ENCODE measurements at places on chromosomes 16 and 17.

GRCh38 chr16:70715055-70715858 lies 29.4 kb upstream of the MTSS2 start:
- no peak for DNase-seq

GRCh38 chr16:80899809-80900592 lies 95.6 kb upstream of the CDYL2 start:
- no peak for DNase-seq

DNA sequence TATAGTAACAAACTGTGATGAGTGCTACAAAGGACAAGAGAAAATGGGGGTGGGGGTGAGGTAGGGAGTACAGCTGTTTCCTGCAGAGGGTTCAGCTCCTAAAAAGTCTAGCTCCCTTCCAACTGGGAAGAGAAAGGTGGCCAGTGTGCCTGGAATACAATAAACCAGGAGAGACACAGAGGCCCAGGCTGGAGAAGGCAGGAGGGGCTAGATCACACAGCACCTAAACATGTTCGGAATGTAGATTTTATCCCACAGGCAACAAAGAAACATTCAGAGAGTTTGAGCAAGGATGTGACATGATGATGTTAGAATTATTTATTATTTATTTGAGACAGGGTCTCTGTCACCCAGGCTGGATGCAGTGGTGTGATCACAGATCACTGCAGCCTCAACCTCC lies 10.2 kb downstream of the TEX2 start:
- DNase-seq = no peak

DNA sequence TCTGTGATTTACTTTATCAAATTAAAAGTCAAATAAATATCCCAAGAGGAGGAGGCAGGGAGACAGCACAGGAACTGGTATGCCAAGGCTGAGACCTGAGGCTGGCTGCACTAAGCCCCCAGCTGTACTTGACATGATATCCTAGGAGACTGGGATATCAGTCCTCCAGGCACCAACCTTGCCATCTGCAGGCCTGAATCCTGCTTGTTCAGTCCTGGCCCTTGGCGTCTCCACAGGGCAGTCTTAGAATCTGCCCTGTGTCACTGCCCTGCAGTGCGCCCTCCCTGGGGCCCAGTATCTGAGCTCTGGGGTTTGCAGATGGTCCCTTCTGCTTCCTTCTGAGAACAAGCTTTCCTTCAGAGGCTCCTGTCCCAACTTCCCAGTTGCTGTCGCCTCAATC lies 75.9 kb downstream of the HS3ST3A1 start:
- DNase-seq = no peak

- no peak for DNase-seq
These were observed 484.9 kb downstream of the WWOX start for GRCh38 chr16:78584213-78584860.

GRCh38 chr16:11689031-11689840 lies 21.0 kb downstream of the SNN start:
- no peak for DNase-seq

DNA sequence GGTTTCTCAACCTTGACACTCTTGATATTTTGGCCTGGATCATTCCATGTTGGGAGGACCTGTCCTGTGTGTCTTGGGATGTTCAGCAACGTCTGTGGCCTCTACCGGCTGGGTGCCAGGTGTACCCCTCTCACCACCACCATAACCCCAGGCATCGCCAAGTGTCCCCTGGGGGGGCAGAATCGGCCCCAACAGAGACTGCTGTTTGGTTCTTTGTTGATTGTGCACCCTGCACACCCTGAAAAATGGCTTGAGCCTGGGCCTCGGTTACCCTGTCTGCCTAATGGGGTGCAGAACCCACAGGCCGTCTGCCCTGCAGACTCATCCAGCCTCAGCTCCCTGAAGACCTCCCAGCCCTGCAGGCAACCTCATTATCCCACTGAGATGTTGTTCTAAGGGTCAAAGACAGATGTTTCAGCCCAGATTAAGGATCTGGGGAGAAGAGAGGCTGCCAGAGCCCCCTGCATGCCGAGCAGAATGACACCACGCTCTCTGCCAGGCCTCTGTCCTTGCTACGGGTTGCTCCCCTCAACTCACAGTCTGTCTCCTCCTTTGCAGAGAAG lies 9.2 kb downstream of the CACNG1 start:
- no peak for DNase-seq

- no peak for DNase-seq
These were observed 89.2 kb upstream of the WSCD1 start for GRCh38 chr17:5980941-5981340.

DNA sequence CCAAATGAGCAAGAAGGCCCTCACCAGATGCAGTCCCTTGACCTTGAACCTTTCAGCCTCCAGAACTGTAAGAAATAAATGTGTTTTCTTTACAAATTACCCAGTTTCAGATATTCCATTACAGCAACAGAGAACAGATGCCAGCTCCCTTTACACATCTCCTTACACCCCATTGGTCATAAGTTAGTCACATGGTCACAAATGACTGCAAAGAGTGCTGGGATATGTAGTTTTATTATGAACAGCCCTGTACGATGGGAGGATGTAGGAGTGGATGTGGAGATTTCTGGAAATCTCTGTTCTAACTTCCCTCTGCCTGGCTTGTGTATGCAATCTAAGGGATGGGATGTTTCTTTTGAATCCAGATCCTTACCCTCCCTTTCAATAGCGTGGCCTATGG lies 13.3 kb upstream of the RPL38 start:
- DNase-seq = no peak

GRCh38 chr17:71765437-71765836 lies 355.4 kb upstream of the SOX9 start:
- no peak for DNase-seq

- peak; percentile 50 for DNase-seq
These were observed 4.9 kb downstream of the TNRC6C start for GRCh38 chr17:77963441-77963840.

DNA sequence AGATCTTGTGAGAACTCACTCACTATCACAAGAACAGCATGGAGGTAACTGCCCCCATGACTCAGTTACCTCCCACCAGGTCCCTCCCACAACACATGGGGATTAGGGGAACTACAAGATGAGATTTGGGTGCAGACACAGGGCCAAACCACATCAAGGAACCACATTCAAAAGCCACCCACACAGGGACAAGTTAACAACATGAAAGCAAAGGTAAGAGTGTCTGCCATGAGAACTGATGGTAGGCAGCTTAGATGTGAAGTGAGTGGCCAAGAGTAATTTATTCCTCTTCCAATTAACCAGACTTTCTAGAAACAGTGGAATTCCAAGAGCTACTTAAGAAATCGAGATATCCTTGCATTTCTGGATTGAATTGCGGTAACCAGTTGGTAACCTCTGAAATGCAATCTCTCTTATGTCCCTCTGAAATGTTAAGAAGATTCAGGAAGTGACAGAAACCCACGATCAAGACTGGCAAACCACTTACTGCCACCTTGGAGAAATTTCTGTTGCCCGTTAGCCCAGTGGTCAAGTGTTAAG lies 167.4 kb upstream of the CACNG5 start:
- DNase-seq = peak; percentile 40

DNA sequence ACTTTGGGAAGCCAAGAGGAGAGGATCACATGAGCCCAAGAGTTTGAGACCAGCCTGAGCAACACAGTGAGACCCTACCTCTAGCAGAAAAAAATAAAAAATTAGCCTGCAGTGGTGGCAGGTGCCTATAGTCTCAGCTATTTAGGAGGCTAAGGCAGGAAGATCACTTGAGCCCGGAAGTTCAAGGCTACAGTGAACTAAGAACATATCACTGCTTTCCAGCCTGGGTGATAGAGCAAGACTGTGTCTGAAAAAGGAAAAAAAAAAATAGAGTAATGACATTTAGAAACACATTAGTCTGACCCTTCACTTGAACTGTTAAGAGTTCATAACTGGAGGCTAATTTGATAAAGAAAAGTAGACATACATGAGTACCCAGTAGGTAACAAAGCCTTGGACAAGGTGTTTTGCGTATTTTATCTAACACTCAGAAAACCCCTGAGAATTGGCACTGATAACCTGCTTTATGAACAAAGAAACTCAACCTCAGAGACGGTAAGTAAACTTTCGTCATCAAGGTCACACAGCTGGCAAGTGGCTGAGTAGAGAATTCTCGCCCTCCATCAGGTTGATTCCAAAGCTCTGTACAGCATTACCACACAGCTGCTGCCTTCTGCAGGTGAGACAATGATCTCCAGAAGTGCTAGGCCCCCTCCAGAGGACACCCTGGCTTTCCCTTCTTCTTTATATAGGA lies 101.1 kb downstream of the SMG6 start:
- DNase-seq = no peak

- DNase-seq = no peak
These were observed 158.3 kb upstream of the ZFHX3 start for GRCh38 chr16:73206151-73206707.

GRCh38 chr16:84103678-84104077 lies 13.1 kb downstream of the MBTPS1 start:
- no peak for DNase-seq

- DNase-seq = no peak
These were observed 22.2 kb downstream of the CARD14 start for GRCh38 chr17:80191865-80192661.

GRCh38 chr17:77596491-77597417 lies 361.7 kb upstream of the TNRC6C start:
- no peak for DNase-seq

GRCh38 chr17:32917842-32918241 lies 10.1 kb upstream of the TMEM98 start:
- DNase-seq = no peak

GRCh38 chr17:64707050-64707591 lies 45.0 kb upstream of the SMURF2 start:
- no peak for DNase-seq

- no peak for DNase-seq
These were observed at the start of gene SMTNL2 for GRCh38 chr17:4584101-4584916. Gene SMTNL2 (plus strand): TSS chr17:4584529. CDS start chr17:4584606, 77 bp downstream.

DNA sequence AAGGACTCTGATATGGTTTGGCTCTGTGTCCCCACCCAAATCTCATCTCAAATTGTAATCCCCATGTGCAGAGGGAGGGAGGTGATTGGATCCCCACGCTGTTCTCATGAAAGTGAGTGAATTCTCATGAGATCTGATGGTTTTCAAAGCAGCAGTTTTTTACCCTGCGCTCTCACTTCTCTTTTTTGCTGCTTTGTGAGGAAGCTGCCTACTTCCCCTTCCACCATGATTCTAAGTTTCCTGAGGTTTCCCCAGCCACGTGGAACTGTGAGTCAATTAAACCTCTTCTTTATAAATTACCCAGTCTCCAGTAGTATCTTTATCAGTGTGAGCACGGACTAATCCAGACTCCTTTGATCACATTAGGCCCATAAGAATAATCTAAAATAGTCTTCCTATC lies 719.7 kb upstream of the CDH8 start:
- no peak for DNase-seq

- peak; percentile 63 for DNase-seq
These were observed 8.2 kb downstream of the SYNGR2 start for GRCh38 chr17:78176548-78177025.

- no peak for DNase-seq
These were observed 4.7 kb downstream of the UMOD start for GRCh38 chr16:20347666-20348364.

DNA sequence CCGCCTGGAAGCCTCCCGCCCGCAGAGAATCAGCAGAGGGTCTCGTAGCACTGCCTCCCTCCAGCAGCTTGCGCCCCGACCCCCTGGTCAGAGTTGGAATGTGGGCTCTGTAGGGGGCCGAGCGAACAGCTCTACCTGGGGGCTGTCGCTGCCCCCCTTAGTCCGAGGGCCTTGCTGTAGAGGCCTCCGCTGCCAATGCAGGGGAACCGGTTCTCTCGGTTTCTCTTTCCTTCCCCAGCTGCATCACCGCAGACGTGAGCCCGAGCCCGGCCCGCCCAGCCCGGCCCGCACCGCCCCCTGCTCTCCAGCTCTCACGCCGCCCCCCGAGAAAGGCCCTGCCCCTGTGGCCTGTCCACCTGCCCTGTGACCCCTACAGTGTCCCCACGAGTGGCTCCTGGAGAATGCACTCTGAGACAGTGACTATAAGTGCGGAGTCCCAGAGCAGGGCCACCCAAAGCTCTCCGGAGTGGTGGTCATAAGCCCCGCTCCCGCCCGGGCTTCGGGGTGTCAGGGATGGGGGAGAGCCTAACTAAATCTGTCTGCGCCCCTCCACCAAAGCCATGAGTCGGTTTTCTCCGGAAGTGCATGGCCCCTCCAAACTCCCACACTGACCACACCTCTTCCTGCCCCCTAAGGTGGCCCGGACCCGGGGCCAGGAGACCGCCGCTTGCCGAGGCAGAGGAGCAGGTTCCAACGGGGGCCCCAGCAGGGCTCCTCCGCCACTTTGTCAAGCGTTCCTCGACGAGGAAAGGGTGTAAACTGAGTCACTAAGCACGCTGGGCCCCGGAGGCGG lies 1.7 kb downstream of the ARHGAP27 start:
- no peak for DNase-seq

GRCh38 chr16:84295203-84295860 lies 654 bp downstream of the WFDC1 start:
- no peak for DNase-seq

GRCh38 chr17:78332991-78333390 lies 26.9 kb downstream of the SOCS3 start:
- no peak for DNase-seq

- DNase-seq = no peak
These were observed 665 bp upstream of the GRIN2C start for GRCh38 chr17:74860229-74860871.

GRCh38 chr16:827513-827912 lies 27.0 kb upstream of the GNG13 start:
- no peak for DNase-seq

- DNase-seq = no peak
These were observed 65.7 kb downstream of the ARSG start for GRCh38 chr17:68356949-68357455.

GRCh38 chr17:73689596-73690275 lies 45.5 kb upstream of the SDK2 start:
- no peak for DNase-seq

DNA sequence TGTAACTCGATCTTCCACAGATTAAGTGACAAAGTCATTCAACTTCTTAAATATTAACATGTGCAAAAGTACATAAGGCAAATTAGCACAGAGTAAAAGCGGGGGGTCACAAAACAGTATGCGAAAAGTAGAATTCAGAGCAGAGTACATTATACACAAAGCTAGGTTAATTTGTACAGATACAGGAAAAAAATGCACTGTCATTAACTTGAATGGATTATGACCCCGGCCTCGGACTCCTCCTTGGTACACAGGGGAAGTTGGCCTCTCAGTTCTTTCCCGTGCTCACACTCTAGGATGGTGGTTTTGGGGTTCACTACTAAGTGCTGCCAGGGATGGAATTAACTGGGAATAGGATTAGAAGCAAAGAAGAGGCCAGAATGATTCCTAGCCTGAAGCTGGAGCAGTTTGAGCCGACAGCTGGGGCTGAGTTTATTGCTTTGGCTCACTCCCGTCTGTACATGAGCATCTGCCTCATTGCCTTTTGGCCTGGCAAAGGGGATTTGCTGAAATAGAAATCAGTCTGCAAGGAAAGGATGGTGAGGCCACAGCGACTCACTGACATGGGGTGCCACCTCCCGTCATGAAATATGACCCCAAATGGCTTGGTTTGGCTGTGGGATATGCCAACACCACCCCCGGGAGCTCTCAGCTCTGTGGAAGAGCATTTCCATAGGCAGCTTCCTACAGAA lies 23.6 kb downstream of the NTN1 start:
- no peak for DNase-seq

GRCh38 chr16:3553138-3553923 lies 23.9 kb downstream of the NLRC3 start:
- DNase-seq = no peak

GRCh38 chr16:84751947-84752346 lies 52.1 kb downstream of the USP10 start:
- no peak for DNase-seq

All from T follicular helper cell (primary cell).